ENCODE measurements at places on chromosomes 3 and 15.

- DNase-seq, result peak; percentile 10
Measured at GRCh38 chr3:24004171-24004938, 59.3 kb downstream of the NR1D2 start.

DNA sequence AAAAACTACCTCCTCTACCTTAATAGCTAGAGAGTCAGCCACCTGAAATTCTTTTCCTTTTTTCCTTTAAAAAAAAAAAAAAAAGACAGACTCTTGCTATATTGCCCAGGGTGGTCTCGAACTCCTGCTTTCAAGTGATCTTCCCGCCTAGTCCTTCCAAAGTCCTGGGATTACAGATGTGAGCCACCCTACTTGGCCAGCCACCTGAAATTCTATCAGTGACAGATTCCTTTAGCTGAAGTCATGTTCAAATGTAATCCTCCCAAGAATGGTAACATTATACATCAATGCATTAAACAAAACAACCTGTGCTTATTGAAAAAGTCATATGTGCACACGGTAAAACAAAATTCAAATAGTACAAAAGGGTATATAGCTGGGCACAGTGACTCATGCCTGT, 51.8 kb upstream of the ATOSA start:
- DNase-seq, result no peak

DNA sequence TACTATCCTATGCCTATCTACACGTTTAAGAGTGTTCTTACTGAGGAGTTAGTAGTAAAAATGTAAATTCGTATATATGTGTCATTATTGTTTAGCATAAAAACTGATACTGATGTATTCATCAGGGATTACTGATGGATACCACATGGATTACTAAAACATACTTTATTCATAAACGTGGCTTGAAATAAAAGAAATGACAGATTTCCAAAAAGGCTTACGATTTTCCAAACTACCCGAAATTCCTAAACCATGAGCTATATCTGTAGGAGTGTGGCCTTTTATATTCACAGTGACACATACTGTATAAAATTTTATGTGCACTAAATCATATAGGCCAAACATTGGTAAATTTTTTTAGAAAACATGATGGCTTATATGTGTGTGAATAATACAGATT, 6.9 kb downstream of the TSC22D2 start:
- DNase-seq, result peak; percentile 86

- no peak for DNase-seq
Measured at GRCh38 chr15:89406940-89407607, 72.5 kb upstream of the POLG start.

- no peak for DNase-seq
Measured at GRCh38 chr15:82398785-82399184, 30.8 kb upstream of the GOLGA6L9 start.

- peak; percentile 41 for DNase-seq
Measured at GRCh38 chr3:45981346-45982074, 14.1 kb downstream of the FYCO1 start.

- DNase-seq, result no peak
Measured at GRCh38 chr3:127485396-127486170, 105.0 kb downstream of the TPRA1 start.

DNA sequence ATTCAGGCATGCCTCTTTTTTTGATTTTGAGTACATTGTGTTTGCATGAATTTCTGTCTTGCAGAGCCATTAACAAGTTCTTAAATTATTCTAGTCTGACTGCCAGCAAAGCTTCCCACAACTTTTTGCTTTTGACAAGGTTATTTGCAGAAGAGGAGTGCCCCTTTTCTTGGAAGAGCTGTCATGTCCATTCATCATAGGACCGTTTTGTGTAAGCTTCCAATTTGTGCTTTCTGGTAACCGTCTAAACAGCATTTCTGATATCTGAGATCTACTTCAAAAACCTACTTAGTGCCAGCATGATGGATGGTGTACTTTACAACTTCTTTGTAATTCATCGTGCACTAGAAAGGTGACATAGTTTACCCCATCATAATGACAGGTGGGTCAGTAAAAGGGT, 379.7 kb downstream of the NAALADL2 start:
- DNase-seq, result no peak

GRCh38 chr15:96293441-96293840, 37.1 kb upstream of the NR2F2 start:
- DNase-seq, result peak; percentile 65

GRCh38 chr15:90957031-90957790, 2.5 kb downstream of the RCCD1 start:
- DNase-seq, result peak; percentile 56

DNA sequence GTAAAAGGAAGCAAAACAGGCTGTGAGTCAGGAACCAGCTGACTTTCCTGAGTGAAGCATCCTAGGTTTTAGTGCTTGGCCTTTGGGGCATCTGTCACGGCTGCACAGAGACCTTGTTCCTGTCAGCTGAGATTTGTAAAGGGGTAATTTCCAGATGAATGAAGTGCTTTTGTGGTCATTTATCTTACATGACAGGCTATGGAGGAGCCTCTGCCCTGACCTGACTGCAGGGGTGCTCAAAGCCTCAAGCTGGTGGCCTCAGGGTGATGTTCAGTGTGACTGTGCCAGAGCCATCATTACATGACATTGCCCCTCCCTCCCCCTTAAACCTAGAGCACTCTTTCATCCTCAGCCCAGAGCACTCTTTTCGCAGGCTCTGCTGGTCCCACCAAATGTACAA, 132.5 kb downstream of the ARNT2 start:
- DNase-seq, result no peak

GRCh38 chr15:36977659-36978058, 122.7 kb downstream of the MEIS2 start:
- no peak for DNase-seq

DNA sequence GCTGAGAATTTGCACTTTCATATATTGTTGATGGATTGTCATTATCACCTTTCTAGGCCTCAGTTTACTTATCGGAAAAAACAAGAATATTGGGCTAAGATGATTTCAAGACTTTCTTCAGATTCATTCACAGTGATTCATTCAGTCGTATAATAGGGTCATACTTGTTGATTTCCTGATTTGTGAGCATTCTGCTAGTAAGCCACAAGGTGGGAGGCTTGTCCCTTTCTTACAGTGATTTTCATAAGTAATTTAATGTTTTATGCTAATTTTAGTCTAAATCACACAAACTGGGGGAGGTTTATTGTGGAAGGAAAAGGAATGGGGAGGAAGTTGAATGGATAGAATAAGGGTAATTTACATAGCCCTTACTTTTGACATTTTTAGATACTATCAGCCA, 126.8 kb upstream of the GOLGA6L4 start:
- DNase-seq, result peak; percentile 45

DNA sequence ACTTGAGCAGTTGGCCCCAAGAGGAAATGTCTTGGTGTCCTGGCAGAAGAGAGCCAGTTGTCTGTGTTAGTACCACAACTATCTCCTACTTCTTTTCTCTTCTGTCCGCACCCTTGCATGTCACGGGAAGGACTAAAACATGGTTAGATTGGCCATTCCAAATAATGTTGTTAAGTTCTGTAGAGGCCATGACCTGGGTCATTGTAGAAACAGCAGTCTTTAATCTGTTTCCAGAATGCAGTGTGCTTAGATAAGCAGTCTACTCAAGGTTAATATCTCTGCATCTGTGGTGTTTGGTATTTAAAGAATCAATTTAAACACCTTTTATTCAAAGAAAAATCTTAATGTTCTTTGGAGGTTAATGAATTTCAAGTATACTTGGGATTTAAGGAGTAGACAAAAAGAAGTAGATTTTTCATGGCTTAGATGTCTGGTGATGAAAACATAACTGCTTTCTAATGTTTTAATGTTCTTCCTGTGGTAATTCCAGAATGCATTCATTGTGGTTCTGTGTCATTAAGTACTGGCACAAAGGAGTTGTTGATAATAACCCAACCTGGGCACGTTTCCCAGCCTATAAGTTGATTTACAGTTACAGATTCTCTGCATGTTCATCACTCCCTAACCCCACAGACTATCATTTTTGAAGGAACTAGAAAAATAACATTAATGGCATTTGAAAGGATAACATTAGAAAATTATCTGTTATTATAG, 58.9 kb downstream of the TMEM108 start:
- DNase-seq, result no peak

GRCh38 chr3:169298247-169298992, 365.1 kb downstream of the MECOM start:
- DNase-seq, result no peak

- peak; percentile 74 for DNase-seq
Measured at GRCh38 chr3:167406876-167407492, 26.9 kb upstream of the ZBBX start.

DNA sequence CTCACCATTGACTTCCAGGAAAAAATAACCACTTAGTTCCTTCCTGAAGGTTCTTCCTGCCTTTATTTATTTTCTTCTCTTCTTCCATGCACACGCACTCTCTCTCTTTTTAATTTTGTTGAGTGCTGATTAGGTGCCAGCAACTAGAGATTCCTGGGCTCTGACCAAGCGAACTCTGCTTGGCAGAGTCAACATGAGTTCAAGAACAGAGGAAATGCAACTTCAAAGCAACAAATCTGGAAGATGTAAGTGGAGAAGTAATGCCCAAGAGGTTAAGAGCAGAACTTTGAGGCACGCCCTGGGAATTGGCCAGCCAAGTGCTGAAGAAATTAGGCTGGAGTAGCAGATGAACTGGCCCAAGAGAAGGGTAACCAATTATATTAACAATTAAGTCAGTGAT, 8.5 kb downstream of the ERC2 start:
- no peak for DNase-seq

- no peak for DNase-seq
Measured at GRCh38 chr3:71008350-71008935, 575.1 kb downstream of the FOXP1 start.

DNA sequence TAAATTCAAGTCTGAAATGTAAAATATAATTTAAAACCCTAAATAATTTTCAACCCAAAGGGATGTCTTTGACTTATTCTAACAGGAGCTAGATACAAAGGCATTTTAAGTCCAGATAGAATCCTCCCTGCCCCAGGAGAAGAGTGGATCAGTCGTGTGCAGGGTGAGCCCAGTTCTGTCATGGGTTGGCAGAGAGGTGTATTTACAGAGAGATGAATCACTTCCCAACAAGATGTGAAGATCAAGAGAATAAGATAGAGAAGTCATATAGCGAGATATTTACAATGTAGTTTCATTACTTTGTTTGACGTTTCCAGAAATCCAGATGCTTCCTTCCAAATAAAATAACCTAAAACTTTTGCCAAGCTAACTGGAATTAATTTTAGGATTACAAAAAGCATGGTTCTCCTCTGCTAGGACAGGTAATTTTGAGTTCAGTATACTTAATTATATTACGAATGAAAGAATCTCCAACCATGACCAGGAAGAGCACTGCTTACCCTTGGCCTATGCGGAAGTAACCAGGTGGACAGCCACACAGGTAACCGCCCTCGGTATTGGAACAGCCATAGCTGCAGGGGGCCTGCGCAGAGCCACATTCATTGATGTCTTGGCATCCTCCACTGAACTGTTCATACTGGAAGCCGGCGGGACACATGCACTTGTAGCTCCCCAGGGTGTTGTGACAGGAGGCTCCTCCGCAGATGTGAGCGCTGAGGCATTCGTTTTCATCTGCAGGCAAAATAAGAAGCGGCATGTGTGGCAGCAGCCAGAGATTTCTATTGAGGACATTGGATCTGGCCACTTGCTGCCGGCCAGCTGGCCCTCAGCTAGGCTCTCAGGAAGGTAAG, 84.0 kb downstream of the DUT start:
- peak; percentile 61 for DNase-seq

DNA sequence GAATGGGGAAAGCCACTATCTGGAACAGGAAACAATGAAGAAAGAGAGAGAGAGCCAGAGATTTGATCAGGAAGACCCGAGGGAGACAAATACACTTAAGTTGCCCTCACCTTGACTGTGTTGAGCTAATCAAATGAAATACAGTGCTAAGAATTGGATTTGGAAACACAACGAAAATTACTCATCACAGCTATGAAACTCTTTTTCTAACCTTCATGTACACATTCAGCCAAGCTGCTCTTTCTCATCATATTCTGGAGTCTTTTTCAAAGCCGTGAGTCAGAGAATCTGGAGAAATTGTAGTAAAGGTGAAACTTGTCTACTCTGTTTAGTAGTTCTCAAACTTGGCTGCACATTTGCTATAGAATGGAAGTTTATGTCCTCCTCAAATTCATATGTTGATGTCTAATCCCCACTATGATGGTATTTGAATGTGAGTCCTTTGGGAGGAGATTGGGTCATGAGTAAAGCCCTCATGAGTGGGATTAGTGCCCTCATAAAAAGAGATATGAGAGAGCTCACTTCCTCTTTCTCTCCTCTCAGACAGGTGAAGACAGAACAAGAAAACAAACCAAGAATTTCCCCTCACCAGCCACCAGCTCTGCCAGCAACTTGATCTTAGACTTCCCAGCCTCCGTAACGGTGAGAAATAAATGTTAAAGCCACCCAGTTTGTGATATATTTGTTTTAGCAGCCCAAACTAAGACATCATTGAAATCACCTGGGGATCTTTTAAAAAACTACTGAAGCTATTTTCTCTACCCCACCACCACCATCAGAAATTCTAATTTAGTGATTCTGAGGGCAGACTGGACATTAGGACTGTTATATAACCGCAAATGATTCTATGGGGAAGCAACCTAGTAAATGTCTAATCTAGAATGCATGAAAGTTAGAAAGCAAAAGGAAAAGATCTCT, 143.6 kb upstream of the GRM7 start:
- DNase-seq, result no peak

DNA sequence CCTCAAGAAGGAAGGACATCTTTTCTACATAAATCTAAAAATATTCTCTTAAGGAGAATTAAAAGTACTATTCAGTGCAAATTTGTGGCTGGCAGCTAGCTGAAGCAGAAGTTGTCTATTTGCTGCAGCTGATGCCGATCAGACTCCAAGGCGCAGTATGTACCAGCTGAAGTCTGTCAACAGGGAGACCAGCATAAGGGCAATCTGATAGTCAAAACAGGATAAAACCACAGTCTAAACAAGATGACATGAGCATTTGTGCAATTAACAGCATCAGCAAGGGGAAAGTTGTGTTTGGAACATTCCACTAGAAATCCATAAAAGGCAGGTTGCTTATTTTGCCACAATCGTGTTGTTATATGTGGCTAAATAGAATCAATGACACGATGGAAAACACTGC, 198.2 kb upstream of the ROBO2 start:
- DNase-seq, result no peak

- DNase-seq, result no peak
Measured at GRCh38 chr15:69606921-69607500, 154.4 kb downstream of the RPLP1 start.

DNA sequence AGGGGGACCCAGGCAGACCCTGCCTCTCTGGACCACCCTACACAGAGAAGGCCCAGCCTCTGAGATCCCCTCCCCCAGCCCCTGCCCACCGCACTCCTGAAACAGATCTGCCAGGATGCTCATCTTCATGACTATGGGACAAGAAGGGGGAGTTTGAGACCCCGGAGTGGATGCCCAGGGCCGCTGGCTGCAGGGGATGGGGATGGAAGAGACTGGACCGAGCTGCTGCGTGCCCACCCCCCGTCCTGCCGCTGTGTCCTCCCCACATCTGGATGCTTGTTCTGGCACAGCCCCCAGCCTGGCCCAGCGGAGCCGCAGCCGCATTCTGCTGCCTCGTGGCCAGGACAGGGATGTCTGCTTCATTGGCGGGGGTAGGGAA, 30.3 kb upstream of the SEMA3F start:
- no peak for DNase-seq

Measured in ELR (cell line).